ENCODE measurements at places on chromosomes 11 and 22.
A peak's percentile ranks its signal among the peaks of the same experiment; 100 is the strongest.

DNA sequence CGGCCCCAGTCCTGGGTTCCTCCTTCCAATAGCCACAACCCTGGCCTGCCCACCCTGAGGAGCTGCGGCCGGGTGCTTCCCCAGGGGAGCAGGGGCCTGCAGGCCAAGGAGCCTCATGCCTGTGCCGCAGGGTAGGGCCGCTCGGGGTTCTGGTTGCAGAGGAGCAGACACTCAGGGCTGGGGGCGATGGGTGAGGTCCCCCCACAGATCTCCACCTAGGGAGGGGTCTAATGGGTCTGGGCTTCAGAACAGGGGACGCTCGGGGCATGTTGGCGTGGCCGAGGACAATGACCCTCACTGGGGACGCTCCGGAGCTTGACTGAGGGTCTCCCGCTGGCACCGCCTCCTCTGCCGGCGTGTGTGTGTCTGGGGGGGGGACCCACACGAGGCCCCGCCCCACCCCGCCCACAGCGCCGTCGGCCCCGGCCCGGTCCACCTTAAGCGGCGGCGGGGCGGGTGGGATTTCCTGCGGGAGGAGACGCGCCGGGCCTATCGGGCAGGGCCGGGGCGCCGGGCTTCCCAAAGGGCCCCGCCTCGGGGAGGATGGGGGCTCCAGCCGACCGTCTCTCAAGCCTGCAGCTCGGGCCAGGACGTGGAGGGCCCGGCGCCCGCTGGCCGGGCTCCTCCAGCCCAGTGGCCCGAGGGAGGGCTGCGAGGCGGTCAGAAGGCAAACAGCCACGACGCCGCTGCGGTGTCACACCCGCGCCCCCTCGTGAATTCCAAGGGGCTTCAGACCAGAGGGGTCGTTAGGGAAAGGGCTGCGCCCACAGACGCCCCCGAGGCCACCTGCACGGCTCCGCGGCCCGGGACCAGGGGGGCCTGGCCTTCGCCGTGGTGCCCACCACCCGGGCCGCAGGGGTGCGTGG, 640 bp upstream of the ZDHHC8 start:
- DNase-seq = peak; percentile 87

DNA sequence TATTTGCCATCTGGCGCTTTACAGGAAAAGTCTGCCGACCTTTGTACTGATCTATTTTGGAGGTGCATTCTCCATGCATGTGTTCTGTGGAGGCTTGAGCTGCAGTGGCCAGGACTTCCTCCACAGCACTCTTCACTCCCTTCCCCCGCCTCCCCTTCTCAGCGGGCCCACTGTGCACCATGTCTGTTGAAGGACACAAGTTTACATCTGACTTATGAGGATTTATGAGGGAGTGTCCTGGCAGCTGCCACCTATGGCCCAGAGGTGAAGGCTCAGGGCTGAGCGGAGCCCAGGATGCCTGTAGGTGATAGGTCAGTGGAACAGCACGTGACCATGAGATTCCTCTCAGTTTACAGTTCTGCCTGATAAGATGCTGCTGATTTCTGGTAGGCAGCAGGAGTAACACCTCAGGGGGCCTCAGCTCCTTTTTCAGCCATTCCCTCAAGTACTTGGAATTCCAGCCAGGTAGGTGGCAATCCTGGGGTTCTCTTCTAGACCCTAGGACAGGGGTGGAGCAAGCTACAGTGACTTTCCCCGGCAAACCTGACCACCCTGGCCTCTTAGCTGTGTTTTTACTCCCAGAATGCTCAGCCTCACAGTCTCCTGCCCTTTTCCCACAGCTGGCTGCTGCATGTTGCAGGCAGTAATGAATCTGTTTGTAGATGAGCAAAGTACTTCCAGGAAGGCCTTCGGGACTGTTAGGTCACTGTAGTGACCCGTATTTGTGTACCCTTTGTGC, 59.9 kb downstream of the PPFIBP2 start:
- no peak for DNase-seq

GRCh38 chr11:16779436-16779835, 41.0 kb downstream of the C11orf58 start:
- no peak for DNase-seq

DNA sequence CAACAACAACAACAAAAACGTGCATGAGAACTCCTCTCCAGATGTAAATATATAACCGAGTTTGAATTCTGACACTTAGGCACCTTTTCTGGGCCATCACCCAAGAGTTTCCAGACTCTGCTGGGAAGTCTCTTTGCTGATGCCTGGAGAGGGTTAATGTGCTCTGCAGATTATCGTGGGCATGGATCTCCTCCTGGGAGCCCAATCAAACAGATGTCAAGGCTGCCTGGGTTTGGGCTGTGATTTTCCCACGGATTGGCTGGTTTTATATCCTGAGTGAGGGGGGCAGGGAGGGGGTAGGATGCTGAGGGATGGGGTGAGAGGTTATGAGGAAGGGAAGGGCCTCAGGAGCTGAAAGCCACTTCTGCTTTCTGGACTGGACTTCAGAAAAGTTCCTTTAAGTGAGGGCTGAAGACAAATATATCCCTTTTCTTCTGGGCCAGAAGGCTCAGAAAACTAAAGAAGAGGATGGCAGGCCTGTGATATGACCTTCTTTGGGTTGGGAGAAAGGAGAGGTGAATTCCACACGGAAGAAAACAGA, 4.2 kb downstream of the ELF5 start:
- peak; percentile 17 for DNase-seq

- no peak for DNase-seq
These were observed 495 bp downstream of the GPR137 start for GRCh38 chr11:64285885-64286800.

DNA sequence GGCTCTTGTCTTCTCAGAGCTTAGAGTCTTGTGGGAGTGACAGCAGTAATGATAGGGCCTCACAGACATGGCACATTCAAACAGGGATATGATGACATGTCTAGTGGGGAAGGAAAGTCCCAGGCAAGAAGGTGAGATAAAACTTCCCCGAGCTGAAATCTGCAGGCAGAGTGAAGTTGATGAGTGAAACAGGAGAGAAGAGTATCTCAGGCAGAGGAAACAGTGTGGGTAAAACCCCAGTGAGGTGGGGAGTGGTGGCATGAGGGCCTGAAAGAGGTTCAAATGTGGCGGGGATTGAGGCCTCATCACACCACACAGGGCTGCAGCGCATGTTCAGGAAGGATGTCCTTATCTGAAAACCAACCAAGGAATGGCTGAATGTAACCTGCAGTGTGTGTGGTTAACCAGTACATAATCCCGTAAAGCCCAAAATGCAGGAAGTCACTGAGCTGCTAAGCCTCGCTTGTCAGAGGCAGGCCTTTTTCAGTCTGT, 153.8 kb upstream of the E2F8 start:
- no peak for DNase-seq

DNA sequence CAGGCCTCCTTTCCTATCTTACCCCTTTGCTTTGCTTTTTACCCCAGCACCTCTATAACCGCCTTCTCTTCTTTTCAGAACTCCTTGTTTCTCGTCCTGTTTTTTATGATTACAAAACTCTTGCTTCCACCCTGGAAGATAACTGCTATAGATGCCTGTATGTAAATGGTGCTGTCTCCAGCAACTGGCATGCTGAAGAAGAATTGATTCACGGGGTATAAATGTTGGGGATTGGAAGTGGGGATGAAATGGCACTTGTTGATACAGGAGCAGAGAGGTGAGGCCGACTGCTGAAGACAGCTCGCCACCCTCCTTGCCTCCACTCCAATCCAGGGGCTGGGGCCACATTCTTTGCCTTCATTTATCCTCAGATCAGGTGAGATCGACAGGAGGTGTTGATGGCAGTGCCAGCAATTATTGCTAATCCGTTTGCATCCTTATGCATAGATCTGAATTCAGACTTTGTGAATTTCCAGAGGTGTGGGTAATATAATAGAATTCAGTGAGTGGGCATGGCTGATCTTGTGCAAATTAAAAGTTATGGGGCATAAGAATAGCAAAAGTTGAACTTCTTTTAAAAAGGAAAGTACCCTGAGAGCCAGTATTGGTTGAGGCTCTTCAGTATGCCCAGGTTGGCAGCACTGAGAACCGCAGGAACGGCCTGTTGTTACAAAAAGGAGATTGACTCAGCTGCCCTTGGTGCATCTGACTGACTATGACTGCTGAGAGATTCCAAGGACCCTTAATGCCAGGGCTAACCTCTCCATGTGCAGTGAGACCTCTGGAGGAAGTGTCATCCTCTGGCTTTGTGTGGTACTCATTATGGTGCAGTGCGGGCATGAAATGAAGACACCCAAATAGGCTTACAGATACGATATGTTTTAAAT, 5.3 kb downstream of the NEAT1 start:
- DNase-seq = peak; percentile 66

DNA sequence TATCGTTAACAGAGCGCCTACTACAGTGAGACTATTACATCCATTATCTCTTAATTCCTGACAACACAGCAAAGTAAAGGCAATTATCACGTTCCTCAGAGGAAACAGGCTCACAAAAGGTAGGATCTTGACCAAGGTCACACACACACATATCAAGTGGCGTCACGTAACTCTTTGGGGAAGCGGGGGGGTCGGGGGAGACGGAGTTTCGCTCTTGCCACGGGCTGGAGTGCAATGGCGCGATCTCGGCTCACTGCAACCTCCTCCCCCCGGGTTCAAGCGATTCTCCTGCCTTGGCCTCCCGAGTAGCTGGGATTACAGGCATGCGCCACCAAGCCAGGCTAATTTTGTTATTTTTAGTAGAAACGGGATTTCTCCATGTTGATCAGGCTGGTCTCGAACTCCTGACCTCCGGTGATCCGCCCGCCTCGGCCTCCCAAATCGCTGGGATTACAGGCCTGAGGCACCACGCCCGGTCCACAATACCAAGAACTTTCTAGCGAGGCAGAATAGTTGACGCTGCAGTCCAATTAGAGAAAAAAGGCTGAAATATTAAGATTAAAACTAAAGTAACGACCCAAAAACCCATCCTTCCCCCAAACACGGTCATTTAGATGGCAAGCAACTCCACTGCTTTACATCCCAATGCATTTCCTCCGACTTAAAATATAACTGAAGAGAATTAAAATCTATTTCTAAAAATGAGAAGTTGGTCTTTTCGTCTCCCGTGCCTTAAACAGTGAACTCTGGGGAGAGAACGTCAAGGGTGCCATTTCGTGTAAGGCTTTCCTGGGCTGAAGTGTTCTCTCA, 1.2 kb downstream of the DDX17 start:
- no peak for DNase-seq

DNA sequence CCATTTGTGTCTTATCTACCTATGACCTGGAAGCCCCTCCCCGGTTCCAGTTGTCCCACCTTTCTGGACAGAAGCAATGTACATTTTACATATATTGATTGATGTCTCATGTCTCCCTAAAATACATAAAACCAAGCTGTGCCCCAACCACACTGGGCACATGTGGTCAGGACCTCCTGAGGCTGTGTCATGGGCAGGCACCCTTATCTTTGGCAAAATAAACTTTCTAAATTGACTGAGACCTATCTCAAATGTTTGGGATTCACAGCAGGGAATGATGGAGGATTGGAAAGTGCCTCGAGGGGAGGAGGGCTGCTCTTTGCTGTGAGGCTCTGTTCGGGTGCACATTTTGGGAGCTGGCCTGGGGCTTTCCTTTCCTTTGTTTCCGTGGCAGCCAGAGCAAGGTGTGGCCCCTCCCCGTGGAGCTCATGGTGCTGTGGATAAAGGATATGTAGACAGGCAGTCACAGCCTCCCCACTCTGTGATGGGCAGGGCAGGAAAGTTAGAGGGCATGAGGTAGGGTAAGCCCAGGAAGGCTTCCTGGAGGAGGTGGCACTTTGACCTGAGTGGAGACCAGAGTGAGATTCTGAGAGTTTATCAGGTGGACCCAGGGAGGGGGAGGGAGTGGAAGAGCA, 615.6 kb downstream of the TBC1D22A start:
- no peak for DNase-seq

DNA sequence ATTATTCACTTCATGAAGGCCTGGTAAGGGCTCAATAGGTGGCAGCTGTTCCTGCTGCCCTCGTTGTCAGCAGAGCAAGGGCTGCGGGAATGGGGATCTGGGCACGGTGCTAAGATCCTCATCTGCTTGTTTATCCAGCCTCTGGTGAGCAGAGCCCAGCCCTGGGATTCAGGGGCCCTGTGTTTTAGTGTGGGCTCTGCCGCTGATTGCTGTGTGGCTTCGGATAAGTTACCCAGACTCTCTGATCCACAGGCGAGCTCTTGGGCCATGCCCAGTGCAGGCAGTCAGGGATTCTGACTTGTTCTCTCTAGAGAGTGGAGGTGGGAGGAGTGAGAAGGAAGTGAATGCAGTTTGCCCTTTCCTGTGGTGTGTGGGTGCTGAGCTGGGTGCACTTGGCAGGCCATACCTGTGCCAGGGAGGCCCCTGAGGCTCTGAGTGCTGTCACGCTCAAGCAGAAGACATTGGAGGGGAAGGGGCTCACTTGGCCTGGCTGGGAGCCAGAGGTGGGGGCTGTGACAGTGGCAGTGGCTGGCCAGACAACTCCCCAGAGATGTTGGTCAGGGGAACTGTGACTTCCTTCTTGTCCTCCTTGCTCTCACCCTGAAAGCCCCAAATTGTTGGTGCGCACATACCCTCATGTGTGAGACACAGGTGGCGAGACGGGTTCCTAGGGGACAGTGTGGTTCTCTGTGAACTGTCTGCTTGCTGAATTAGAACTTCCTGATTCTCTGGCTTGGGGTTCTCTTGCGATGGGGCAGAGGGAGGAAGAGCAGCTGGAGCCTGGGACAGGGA, 43.7 kb downstream of the CD82 start:
- DNase-seq = no peak

- no peak for DNase-seq
These were observed 1.4 kb downstream of the TENM4 start for GRCh38 chr11:79439410-79439885.

- DNase-seq = no peak
These were observed 17.3 kb downstream of the OR51E2 start for GRCh38 chr11:4680341-4680740.

DNA sequence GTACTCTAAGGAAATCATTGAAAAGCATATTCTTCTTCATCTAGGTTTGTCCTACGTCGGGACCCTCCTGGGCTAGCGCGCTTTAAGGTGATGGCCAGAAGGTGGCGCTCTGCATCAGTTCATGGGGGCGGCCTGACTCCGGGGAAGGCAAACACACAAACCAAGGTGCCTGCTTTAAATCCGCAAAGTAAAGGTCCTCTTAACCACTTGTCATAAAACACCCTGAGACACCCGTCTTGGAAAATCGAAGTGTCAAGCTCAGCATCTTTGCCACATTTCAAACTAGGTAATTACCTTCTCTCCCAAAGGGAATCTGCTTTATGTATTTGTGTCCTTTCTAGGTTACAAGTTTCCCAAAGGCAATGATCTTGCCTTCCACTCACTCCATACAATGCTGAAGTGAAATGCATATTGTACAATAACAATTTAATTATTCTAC, 33.9 kb downstream of the LMO2 start:
- peak; percentile 52 for DNase-seq

Data from globus pallidus (tissue), 1 donor.